ENCODE measurements at places on chromosomes 3 and 15.

- DNase-seq = no peak
Observed at GRCh38 chr15:61175024-61175423, 54.1 kb downstream of the RORA start.

DNA sequence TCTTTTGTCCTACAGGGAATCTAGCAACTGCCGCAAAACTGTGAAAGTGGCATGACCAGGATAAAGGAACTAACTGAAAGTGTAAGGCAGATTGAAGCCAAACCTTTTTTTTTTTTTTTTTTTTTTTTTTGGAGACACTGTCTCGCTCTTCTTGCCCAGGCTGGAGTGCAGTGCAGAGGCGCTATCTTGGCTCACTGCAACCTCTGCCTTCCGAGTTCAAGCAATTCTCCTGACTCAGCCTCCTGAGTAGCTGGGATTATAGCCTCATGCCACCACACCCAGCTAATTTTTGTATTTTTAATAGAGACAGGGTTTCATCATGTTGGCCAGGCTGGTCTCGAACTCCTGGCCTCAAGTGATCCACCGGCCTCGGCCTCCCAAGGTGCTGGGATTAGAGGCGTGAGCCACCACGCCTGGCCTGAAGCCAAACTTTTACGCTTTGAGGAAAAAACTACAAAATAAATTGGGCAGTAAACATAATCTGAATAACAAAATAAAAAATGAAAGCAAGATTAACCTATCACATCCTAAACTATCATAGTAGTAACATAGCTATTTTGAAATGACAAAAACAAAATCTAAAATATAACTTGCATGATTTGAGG, 9.7 kb downstream of the SLTM start:
- no peak for DNase-seq

- DNase-seq = peak; percentile 40
Observed at GRCh38 chr15:74956648-74957475, at the start of gene RPP25. RPP25 (minus strand) TSS chr15:74956772; CDS start chr15:74956583, 189 bp downstream.

- DNase-seq = no peak
Observed at GRCh38 chr15:101203607-101204189, 48.1 kb downstream of the CHSY1 start.

DNA sequence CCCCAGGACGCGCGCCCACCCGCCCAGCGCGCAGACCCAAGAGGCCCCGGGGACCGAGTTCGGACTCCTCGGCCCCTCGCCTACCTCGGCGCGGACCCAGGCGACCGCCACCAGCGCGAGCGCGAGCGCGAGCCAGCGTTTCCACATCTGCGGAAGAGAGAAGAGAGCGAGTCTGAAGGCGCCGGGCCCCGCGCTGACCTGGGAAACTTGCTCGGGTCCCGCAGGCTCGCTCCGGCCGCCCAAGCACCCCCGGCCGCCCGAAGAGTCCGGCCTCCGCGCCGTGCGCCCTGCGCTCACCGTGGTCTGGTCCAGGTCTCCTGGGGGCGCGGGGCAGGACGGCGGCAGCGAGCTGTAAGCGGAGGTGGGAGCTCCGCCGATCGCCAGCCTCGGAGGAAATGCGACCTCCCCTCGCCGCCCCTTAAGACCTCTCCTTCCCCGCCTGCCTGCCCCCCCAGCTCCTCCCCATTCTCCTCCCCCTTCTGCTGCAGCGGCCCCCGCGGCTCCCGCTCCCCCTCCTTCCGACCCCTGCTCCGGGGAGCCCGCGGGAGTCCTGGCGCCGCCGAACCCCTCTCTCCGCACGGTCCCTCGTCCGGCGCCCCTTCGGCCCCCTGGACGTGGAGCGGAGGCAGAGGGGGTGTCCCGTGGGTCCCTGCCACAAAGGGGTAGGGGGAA, at the start of gene FSTL1:
Gene FSTL1, minus strand, starts transcription at position 393 of the 672 bp plus-strand sequence. Its CDS starts 246 bp downstream, at position 147.
- no peak for DNase-seq

GRCh38 chr3:136078421-136079364, 113.2 kb downstream of the PPP2R3A start:
- no peak for DNase-seq

- DNase-seq = no peak
Observed at GRCh38 chr3:150721285-150722130, 17.8 kb upstream of the ERICH6 start.
